Natural killer cell treated with Interleukin-12 subunit alpha and Interleukin-12 subunit beta and Interleukin-15 and Interleukin-18, amount 100 ng/mL, for 72 hours (primary cell): ENCODE measurements at places on chromosomes 7 and 10. TPM values are rescaled to one million over a fixed set of nuclear protein-coding genes. Genes with fewer than 3 reads are reported as not detected.

The CDNF gene
- total RNA-seq = 1.0 TPM

The TLX1 gene
- total RNA-seq = not detected

DNA sequence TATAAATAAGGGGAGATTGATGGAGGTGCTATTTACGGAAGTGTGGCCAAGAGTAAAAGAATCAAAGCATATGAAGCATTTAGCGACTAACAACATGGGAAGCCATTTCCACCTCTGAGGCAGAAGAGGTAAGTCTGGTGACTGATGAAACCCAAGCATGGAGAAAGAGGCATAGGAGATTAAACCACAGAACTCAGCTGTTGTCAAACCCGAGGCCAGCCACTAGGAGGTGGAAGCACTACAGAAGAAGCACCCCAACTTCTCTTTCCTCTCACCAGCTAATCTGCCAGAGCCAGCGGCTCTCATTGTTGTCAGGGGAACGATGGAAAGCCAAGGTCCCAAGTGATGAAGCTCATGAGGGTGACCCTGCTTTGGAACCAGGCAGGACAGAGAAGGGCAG, 19.6 kb upstream of the CNTNAP2 start:
- DNase-seq = no peak

DNA sequence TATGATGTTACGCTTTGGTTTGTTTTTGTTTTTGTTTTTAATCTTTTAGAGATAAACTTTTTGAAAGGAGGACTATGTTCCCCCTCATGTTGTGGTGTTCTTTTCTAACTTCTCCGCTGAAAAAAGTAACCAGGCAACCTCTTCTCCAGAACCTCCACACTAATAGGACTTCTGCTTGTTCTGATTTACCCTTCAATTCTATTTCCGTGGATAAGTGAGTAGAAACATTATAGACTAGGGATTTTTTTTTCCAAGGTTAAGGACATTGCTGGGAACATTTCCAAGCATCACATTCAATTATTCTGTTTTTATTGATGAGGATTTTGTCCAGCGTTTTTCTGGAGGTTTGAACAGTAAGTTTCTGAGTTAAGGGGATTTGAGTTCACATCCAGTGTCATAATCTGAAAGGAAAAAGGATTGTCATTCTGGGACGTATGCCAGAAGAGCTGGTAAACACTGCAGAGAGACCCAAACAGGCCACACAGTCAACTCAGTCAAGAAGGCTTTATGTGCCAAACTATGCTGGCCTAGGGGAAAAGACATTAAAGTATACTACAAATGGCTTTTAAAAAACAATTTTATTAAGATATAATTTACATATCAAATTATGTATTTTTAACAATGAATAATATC, 28.3 kb upstream of the RALA start:
- no peak for DNase-seq

- DNase-seq = peak; percentile 78
Observed at GRCh38 chr10:26448706-26449435, 10.7 kb downstream of the APBB1IP start.

- DNase-seq = no peak
Observed at GRCh38 chr7:47847207-47847606, 101.1 kb downstream of the PKD1L1 start.

- DNase-seq = no peak
Observed at GRCh38 chr10:73509695-73510094, 13.9 kb upstream of the PPP3CB start.

GRCh38 chr10:98402478-98402877, 12.5 kb downstream of the PYROXD2 start:
- DNase-seq = no peak
